ENCODE measurements at places on chromosomes 5 and 9.

GRCh38 chr5:53335115-53335514 lies 145.3 kb upstream of the FST start:
- DNase-seq: no peak

GRCh38 chr5:56941981-56942380 lies 9.9 kb downstream of the MIER3 start:
- DNase-seq: no peak

DNA sequence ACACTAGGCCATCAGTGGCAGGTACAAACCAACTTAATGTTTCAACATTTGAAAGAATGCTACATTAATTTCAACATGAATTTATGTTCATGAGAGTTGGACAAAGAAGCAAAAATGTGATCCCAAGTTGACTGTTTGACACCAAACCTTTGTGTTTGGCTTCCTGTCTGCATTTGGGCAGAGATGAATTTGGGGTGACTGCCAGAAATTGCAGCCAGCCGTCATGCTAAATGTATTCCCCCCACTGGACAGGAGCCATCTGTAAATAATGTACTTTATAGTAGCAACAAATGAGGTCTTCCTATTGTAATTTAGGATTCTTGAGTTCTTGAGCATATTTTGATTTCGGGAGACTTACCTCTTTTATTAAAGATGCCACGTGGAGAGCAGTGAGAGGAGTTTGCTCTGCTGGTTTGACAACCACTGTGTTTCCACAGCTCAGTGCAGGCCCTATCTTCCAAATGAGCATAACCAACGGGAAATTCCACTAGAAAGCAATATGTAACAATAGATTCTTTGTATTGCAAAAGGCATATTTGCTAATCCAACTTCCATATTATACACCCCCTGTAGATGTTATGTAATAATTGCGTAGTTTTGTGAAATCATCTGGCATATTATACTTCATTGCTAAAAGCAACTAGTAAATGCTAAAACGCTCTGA lies 27.6 kb downstream of the ALDH1A1 start:
- no peak for DNase-seq

DNA sequence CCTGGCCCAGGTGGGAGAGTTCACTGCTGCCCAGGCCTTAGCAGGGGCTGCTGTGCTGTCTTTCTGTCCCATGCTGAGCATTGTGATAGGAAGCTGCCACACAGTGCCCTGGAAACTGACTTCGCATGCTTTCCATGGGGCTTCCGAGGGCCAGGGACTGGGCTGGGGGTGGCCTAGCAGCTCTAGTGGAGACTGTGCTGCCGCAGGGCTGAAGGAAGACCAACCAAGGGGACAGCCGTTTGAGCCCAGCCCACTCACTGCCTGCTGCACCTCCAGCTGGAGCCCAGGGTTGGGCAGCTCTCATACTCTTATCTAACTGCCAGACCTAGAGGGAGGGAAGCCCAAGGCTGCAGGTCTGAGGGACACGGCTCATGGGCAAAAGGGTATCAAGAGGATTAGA lies 79.2 kb downstream of the RGS3 start:
- DNase-seq: no peak

DNA sequence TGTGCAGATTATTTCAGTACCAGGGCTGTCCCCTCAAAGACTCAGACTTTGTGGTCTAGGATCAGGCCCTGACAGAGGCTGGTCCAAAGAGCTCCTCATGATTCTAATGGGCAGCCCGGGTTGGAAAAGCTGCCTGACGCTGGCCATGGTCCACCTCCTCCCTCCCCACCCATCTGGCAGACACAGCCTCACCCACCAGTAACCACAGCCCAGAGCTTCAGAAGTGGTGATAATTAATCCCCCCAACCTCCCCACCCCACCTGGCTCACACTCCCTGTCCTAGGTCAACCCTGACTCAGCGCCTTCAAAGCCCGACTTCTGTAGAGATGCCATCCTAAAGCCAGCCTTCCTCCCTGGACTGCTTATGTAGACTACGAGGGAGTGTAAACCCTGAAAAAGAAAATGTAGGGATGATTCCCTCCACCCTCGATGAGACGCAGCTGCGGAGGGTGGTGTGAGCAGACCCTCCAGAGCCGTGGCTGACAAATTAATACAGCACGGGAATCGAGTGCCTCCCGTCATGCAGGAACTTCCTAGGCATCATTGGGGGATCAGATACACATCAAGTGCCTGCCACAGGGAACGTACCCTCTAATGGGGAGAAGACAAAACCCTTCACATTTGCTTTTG lies 7.0 kb downstream of the UBE2QL1 start:
- no peak for DNase-seq

- no peak for DNase-seq
Observed at GRCh38 chr5:112586596-112587062, 151.1 kb upstream of the APC start.

GRCh38 chr5:50822761-50823160 lies 156.3 kb downstream of the PARP8 start:
- no peak for DNase-seq

DNA sequence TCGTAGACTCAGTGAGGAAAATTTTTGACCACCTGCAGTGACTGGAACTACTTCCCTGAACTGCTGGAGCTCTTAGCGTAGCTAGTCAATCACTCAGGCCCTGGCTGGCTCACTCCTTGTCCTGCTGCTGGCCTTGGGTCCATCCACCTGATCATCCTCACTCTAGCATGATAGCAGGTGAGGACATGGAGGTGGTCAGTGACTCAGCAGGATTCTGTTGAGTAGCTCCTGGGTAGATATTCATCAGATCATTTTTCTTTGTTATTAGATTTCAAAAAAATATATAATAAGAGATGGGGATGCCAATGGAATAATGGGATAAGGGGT lies 25.0 kb upstream of the SEMA4D start:
- DNase-seq: no peak

DNA sequence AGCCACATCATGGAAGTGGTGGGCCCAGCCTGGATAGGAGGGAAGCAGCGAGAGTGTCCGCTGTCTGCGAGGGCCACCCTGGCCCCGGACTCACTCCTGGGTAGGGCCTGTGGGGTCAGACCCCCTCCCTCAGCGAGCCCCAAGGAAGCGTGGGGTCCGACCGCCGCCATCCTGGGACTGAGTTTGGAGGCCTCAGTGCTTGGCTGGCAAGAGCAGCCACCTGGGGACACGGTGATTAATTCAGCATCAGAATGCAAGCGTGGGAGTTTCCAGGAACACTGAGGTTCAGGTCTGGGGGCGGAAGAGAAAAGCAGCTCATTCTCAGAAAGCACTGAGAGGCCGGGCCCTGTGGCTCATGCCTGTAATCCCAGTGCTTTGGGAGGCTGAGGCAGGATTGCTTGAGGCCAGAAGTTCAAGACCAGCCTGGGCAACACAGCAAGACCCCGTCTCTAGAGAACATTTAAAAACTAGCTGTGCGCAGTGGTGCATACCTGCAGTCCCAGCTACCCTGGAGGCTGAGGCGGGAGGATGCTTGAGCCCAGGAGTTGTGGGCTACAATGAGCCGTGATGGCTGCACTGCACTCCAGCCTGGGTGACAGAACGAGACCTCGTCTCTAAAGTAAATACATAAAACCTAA lies 18.3 kb upstream of the CAMSAP1 start:
- DNase-seq: peak; percentile 69

- peak; percentile 39 for DNase-seq
Observed at GRCh38 chr5:112146323-112147226, 272.5 kb downstream of the EPB41L4A start.

- no peak for DNase-seq
Observed at GRCh38 chr5:173969167-173970049, 19.6 kb upstream of the C5orf47 start.

- no peak for DNase-seq
Observed at GRCh38 chr5:95617057-95617456, 2.8 kb upstream of the GPR150 start.

- DNase-seq: no peak
Observed at GRCh38 chr9:14741369-14741768, 18.8 kb upstream of the CER1 start.

DNA sequence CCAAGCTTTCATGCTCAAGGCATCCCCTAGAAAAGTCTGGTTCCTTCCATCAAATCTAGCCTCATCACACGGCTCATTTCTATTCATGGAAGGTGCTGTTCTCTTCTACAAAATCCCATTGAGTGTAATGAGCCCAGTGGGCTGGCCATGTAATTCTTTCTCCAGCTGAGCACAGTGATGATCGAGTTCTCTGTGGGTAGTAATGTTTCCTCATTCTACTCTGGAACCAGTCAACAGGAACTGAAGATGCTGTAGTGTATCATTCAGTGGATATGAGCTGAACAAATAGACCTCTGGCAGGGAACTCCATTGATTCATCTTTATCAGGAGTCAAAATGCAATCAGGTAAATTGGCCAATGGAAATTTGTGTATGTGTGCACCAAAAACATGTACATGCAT lies 149.2 kb downstream of the LRRC70 start:
- no peak for DNase-seq

- no peak for DNase-seq
Observed at GRCh38 chr5:14595189-14595588, 13.6 kb downstream of the OTULINL start.

DNA sequence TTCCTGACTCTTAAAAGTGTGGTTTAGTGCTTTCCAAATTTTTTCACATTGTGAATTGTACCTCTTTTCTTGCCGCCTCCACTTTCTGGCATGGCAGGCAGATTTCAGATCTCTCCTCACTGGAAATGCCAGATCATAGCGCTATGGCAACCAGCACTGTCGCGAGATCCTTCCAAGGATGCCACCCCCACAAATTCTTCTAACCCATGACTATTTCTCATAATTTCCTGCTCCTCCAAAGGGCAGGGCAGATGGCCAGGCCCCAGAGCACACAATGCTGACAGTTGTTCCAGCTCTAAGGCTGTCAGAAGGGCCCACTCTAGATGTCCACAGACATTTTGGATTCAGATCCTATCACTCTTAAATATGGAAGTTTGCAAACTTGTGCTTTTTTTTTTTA lies 446.2 kb upstream of the RIOK2 start:
- DNase-seq: no peak

DNA sequence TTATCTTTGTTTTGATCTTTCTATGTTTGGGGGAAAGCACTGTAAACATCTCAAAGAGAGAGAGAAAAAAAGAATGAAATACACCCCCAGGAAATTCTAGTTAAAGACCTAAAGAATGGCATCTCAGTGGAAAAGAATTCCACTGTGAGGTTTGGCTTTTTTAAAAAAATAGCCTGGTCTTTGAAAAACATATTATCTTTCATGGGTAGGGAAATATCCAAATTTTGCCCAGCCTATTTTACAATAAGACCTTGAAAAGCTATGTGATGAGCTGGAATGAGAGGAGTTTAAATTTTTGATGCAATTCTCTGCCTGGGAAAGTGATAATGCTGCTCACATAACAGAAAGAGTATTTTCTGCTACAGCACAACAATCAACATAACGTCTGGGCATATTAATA lies 348.1 kb upstream of the WWC1 start:
- DNase-seq: no peak

GRCh38 chr9:12833701-12834100 lies 58.9 kb downstream of the LURAP1L start:
- no peak for DNase-seq

GRCh38 chr5:167582283-167582682 lies 709.2 kb upstream of the WWC1 start:
- DNase-seq: no peak

- DNase-seq: no peak
Observed at GRCh38 chr9:74556685-74557084, 59.5 kb downstream of the RORB start.

DNA sequence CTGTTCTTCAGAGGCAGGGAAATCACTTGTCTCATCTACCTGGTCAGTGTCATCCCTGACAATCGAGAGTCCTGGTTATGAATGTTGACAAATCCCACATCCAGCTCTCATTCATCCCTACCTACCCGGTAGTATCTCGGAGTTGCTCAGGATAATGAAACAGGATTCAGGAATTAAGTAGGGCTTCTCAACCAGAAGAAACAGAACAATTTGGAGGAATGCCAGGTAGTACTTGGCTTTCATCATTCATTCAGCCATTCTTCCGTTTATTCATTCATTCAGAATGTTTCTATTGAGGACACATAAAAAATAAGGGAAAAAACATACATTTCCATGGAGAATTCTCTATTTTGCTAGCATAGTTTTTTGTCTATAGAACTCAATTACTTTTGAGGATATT lies 195.0 kb downstream of the ARHGEF28 start:
- no peak for DNase-seq

DNA sequence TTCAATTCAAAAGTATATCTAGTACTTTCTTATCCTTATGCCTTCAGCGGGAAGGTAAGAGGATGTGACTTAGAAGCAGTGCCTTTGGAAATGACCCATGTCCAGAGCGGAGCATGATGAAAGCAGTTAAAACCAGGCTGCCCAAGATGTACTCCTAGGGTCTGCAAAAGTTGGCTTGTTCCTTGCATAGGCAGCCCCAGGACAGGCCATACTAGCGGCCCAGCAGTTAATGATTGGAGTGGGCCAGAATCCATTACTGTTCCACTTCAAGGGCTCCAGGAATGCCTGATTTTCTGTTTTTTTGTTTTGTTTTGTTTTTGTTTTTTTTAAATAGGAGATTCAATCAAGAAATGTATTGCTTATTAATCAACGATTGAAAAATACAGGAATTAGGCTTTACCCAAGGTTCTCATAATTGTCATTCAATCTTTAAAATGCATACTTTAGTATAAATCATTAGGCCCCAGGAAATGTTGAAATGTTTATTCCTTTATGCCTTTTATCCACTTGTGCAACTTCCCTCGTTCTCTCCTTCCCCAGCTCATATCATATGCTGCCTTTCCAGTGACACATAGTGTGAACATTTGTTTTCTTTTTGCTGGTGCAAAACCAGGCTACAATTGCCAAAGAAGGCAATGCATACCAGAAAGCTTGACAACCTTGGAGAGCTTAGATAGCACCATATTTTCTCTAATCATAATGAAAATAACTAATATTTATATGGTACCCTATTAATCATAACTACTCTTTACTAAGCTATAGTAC lies 190.8 kb downstream of the ARHGEF28 start:
- DNase-seq: no peak

DNA sequence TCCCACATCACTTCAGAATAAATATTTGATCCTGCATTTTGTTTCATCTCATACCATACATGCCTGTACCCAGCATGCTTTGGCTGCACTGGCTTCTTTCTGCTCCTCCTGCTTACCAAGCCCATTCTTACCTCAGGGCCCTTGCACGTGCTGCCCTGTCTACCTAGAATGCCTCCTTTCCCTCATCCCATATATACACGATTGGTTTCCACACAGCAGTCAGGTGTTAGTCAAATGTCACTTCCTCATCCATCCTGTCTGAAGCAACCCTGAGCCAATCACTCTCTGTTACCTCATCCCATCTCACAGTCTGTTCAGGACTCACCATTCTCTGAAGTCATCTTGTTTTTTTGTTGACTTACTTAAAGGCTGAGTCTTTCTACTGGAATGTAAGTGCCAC lies 30.3 kb downstream of the CAST start:
- no peak for DNase-seq

Data from stimulated activated CD4-positive, alpha-beta T cell treated with anti-CD3 and anti-CD28 coated beads, Interleukin-4, amount 100 ng/mL, for 1 hour (primary cell).